ENCODE measurements at places on chromosomes 4 and X.

DNA sequence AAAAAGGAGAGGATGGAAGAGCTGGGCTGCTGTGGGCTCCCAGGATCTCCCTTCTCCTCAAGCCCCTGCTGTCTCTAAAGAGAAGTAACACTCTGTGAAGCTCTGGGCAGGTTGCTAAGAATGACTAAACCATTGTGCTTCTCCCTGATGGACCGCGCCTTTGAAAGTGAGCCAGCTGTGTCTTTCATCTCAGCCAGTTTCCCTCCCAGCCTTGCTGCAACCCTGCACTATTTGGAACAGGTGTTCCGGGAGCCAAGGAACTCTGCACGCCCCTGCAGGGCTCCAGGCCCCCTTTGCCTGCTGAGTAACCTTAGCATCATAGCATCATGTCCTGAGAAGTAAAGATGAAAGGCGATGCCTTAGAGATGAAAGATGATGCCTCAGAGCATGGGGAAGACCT, 39.7 kb downstream of the SMIM20 start:
- DNase-seq = no peak

GRCh38 chrX:108020631-108021030, 24.2 kb upstream of the VSIG1 start:
- peak; percentile 16 for DNase-seq

DNA sequence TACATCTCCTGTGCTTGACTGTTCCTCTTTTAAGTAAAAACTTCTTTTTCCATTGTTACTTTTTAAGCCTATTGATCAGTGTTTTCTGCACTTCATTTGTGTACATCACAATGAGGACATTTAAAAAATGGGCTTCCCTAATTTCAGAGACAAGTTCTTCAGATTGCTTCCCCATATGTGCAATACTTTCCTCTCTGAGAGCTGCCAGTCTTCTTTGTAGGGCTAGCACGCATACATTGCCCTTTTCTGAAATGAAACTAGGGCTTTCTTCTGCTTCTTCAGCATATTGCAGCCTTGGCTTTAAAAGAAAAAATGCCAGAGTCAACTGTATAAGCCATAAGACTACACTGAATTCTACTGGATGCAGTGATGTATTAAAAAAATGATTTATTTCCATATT, 37.8 kb downstream of the FAT4 start:
- no peak for DNase-seq

- no peak for DNase-seq
Observed at GRCh38 chr4:164212134-164212533, 541.8 kb upstream of the SMIM31 start.

All from GM13977 (cell line).